ENCODE measurements at places on chromosomes 4 and X. TPM values are rescaled to one million over a fixed set of nuclear protein-coding genes. Genes with fewer than 3 reads are reported as not detected.
A peak's percentile ranks its signal among the peaks of the same experiment; 100 is the strongest.

DNA sequence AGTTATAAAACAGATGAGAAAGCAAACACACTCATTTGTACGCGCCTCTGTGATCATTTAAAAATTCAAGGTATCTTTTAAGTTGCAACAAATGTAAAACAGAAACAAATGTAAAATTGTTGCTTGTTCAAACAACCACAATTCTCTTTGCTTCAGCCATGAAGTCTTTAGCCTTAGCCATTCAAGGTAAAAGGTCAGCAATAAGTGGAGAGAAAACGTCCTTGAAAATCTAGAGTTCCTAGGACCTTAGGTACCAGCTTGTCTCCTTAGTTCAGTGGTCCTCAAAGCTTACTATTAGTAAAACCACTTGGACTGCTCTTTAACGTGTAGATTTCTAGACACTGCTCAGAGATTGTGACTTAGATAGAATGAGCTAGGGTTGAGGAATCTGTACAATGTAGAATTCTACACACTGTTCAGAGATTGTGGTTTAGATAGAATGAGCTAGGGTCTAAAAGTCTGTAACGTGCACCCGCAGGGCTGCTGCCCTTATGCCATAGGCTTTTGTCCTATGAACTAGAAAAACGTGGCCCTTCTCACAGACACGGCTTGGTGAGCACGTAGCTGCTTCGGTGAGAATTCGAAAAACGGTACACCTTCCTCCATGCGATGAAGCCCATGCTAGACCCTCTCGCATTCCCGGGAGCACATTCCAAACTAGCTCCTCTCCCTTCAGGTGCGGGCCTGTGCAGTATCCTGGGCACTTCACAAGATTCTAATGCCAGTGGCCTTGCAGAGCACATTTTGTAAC lies 1.7 kb downstream of the PLAC8 start:
- no peaks in the 10 kb centered on the region for H3K36me3 ChIP-seq
- no peak overlapping the region for H3K27ac ChIP-seq
- no peak for DNase-seq
- no peaks in the 10 kb centered on the region for H3K4me1 ChIP-seq
- no peaks in the 10 kb centered on the region for H3K27me3 ChIP-seq

Gene TMSB4X
- total RNA-seq, result 2,397 TPM

Gene CXCL5
- not detected for total RNA-seq

DNA sequence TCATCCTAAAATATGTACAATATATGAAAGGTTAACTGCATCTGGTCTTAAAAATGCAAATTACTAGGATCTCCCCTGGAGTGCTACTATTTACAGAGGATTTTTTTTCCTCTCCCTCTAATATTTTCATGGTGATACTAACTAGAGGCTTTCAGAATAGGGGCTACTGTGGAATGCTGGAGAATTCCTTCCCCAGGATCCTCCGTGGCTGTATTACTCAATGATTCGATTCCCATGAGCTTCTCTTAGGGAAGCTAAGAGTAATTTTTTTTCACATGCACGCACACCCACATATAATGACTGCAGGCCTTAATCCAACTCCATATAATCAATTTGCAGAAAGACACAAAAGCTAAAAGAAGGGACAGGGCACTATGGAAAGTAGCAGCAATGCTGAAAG lies 184.7 kb downstream of the ARHGAP6 start:
- no peaks in the 10 kb centered on the region for H3K36me3 ChIP-seq
- DNase-seq, result no peak
- no peaks in the 10 kb centered on the region for H3K4me1 ChIP-seq
- no peak overlapping the region for H3K4me3 ChIP-seq

- no peak for DNase-seq
- H3K36me3 ChIP-seq, result no peaks in the 10 kb centered on the region
- H3K27me3 ChIP-seq, result no peaks in the 10 kb centered on the region
Observed at GRCh38 chrX:151701531-151701930, 6.3 kb downstream of the PRRG3 start.

- H3K36me3 ChIP-seq, result no peaks in the 10 kb centered on the region
- DNase-seq, result no peak
- H3K27me3 ChIP-seq, result no peaks in the 10 kb centered on the region
- H3K4me1 ChIP-seq, result no peaks in the 10 kb centered on the region
- H3K4me3 ChIP-seq, result no peak overlapping the region
Observed at GRCh38 chr4:177127658-177128057, 182.0 kb upstream of the NEIL3 start.

Gene TEC
- total RNA-seq, result 4.5 TPM

- H3K27ac ChIP-seq, result no peak overlapping the region
- no peaks in the 10 kb centered on the region for H3K36me3 ChIP-seq
- H3K4me3 ChIP-seq, result no peak overlapping the region
Observed at GRCh38 chrX:6909396-6909795, 238.1 kb upstream of the STS start.

GRCh38 chr4:77446601-77447000 lies 159.0 kb upstream of the CXCL13 start:
- peak overlapping the region; percentile 10 for H3K27ac ChIP-seq
- no peaks in the 10 kb centered on the region for H3K27me3 ChIP-seq
- H3K4me3 ChIP-seq, result no peak overlapping the region
- no peaks in the 10 kb centered on the region for H3K36me3 ChIP-seq
- DNase-seq, result no peak
- H3K4me1 ChIP-seq, result peaks cover 10% of the 10 kb centered on the region

- no peaks in the 10 kb centered on the region for H3K4me1 ChIP-seq
- no peak for DNase-seq
- H3K27me3 ChIP-seq, result no peaks in the 10 kb centered on the region
- H3K36me3 ChIP-seq, result no peaks in the 10 kb centered on the region
Observed at GRCh38 chr4:133157460-133158160, 8.5 kb downstream of the PCDH10 start.

Gene COX7B2
- not detected for total RNA-seq

- peak overlapping the region; percentile 74 for H3K4me3 ChIP-seq
- no peak for DNase-seq
- H3K36me3 ChIP-seq, result no peaks in the 10 kb centered on the region
- peak overlapping the region; percentile 92 for H3K27ac ChIP-seq
- H3K27me3 ChIP-seq, result no peaks in the 10 kb centered on the region
Observed at GRCh38 chr4:113978105-113978504, 1.3 kb downstream of the ARSJ start.

Gene USP17L13
- total RNA-seq, result not detected

- H3K27me3 ChIP-seq, result no peaks in the 10 kb centered on the region
- no peaks in the 10 kb centered on the region for H3K4me1 ChIP-seq
- H3K27ac ChIP-seq, result no peak overlapping the region
- no peak overlapping the region for H3K4me3 ChIP-seq
- no peak for DNase-seq
- no peaks in the 10 kb centered on the region for H3K36me3 ChIP-seq
Observed at GRCh38 chr4:55169352-55169961, 44.1 kb upstream of the KDR start.

GRCh38 chr4:6945052-6945409 lies 35.4 kb downstream of the TBC1D14 start:
- no peak overlapping the region for H3K4me3 ChIP-seq
- H3K36me3 ChIP-seq, result no peaks in the 10 kb centered on the region
- no peaks in the 10 kb centered on the region for H3K27me3 ChIP-seq
- H3K4me1 ChIP-seq, result no peaks in the 10 kb centered on the region
- no peak overlapping the region for H3K27ac ChIP-seq

GRCh38 chrX:2387614-2388239 lies 113.0 kb downstream of the DHRSX start:
- no peaks in the 10 kb centered on the region for H3K4me1 ChIP-seq
- H3K4me3 ChIP-seq, result no peak overlapping the region
- DNase-seq, result no peak
- H3K27me3 ChIP-seq, result no peaks in the 10 kb centered on the region
- H3K36me3 ChIP-seq, result no peaks in the 10 kb centered on the region

- H3K27me3 ChIP-seq, result no peaks in the 10 kb centered on the region
- DNase-seq, result no peak
- no peaks in the 10 kb centered on the region for H3K36me3 ChIP-seq
- no peaks in the 10 kb centered on the region for H3K4me1 ChIP-seq
Observed at GRCh38 chr4:122703868-122704267, 28.6 kb upstream of the BBS12 start.

DNA sequence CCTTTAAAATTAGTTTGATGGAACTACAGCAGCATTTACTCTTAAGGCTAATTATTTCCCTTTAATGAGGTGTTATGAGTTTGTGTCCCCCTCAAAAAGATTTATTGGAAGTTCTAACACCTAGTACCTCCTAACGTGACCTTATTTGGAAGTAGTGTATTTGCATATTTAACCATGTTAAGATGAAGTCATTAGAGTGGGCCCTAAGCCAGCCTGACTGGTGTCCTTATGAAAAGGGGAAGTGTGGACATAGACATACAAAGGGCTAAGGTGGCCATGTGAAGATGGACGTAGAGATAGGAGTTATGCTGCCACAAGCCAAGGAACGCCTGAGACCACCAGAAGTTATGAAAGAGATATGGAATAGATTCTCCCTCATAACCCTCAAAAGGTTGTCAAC lies 985.4 kb upstream of the INTU start:
- no peak overlapping the region for H3K4me3 ChIP-seq
- H3K4me1 ChIP-seq, result no peaks in the 10 kb centered on the region
- no peak for DNase-seq
- H3K36me3 ChIP-seq, result no peaks in the 10 kb centered on the region
- H3K27ac ChIP-seq, result no peak overlapping the region

DNA sequence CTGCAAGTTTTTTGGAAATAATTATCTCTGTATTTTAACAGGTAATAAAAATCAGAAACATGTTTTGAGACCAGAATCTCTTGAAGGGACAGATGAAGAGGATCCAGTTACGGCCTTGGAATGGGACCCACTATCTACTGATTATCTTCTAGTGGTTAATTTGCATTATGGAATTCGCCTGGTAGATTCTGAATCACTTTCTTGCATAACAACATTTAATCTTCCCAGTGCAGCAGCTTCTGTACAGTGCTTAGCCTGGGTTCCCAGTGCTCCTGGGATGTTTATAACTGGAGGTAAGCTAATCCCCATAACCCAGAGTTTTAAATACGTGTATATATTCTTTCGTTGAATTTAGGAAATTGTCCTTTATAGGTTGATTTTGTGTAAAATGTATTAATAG lies 59.4 kb downstream of the WDR17 start:
- DNase-seq, result no peak
- no peaks in the 10 kb centered on the region for H3K4me1 ChIP-seq
- H3K36me3 ChIP-seq, result no peaks in the 10 kb centered on the region

Gene DGKK
- total RNA-seq, result not detected

Gene SMIM10
- total RNA-seq, result 11.7 TPM

Gene PWWP3B
- total RNA-seq, result not detected

Gene SLC9B1
- total RNA-seq, result not detected

GRCh38 chrX:39774774-39775328 lies 322.9 kb downstream of the BCOR start:
- H3K4me1 ChIP-seq, result peaks cover 3% of the 10 kb centered on the region
- H3K27me3 ChIP-seq, result peaks cover 2% of the 10 kb centered on the region
- no peaks in the 10 kb centered on the region for H3K36me3 ChIP-seq
- H3K27ac ChIP-seq, result no peak overlapping the region

DNA sequence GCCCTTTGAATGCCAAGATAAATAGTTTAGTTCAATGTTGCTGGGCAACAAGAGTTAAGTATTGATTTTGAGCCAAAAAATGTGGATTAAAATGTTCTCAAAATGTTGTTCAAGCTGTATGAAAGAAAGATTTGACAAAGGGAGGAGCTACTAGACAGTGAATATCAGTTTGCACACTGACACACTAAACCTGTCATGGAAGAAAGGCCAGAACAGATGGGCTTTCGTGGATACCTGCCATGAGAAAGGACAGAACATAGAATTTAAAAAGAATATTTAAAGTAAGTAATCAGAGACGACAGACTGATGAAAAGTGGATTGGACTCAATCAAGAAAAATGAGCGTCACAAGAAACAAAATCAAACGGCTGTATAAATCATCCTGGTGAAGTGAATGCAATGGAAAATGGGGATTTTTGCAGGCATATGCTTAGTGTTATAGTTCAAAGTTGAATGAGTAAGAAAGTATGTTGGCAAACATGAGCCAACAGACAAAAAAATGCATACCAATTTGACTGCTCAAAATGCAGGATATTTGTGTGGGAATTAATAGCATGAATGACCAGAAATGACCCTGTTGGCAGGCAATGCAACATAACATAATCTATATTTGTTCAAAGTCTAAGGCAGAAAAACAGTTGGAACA lies 7.4 kb downstream of the PCDH18 start:
- no peaks in the 10 kb centered on the region for H3K4me1 ChIP-seq
- peak overlapping the region; percentile 71 for H3K27ac ChIP-seq
- no peaks in the 10 kb centered on the region for H3K27me3 ChIP-seq
- H3K4me3 ChIP-seq, result peak overlapping the region; percentile 12
- H3K36me3 ChIP-seq, result peaks cover 4% of the 10 kb centered on the region
- no peak for DNase-seq

GRCh38 chr4:185822791-185823190 lies 10.8 kb upstream of the SORBS2 start:
- no peak for DNase-seq
- no peaks in the 10 kb centered on the region for H3K36me3 ChIP-seq
- no peaks in the 10 kb centered on the region for H3K4me1 ChIP-seq
- H3K27me3 ChIP-seq, result no peaks in the 10 kb centered on the region
- H3K27ac ChIP-seq, result no peak overlapping the region

DNA sequence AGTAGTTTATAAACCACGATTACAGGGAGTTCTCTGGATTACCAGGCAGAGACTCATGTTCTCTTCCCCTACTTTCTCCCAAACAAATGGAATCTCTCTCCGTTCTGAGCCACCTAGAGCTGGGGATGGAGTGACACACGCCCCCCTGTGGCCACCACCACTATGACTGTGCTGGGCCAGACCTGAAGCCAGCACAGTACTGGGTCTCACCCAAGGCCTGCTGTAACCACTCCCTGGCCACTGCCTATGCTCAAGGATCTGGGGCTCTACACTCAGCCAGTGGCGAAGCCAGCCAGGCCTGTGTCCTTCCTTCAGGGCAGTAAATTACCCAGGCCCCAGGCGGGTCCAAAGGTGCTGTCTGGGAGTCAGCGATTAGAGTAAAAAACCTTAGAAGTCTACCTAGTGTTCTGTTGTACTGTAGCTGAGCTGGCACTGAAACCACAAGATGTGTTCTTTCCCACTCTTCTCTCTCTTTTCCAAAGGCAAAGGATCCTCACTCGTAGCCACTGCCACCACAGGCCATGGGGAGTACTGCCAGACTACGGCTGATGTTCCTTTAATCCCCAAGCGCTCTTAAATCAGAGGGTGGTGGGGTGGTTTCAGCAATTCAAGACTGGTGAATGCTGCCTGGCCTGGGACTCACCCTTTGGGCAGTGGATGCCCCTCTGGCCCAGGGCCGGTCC lies 412.2 kb upstream of the ARX start:
- no peaks in the 10 kb centered on the region for H3K4me1 ChIP-seq
- H3K4me3 ChIP-seq, result no peak overlapping the region
- H3K27ac ChIP-seq, result no peak overlapping the region
- DNase-seq, result no peak
- H3K36me3 ChIP-seq, result no peaks in the 10 kb centered on the region

- no peak for DNase-seq
- H3K36me3 ChIP-seq, result no peaks in the 10 kb centered on the region
- H3K27me3 ChIP-seq, result peaks cover 3% of the 10 kb centered on the region
- H3K4me3 ChIP-seq, result no peak overlapping the region
Observed at GRCh38 chrX:134174859-134175258, 62.1 kb upstream of the CCDC160 start.

All from ascending aorta (tissue), 2 donors.